ENCODE measurements at places on chromosomes 5 and 9.

GRCh38 chr9:13568405-13568804, 288.9 kb upstream of the MPDZ start:
- DNase-seq = no peak

GRCh38 chr9:26809795-26810194, 82.8 kb downstream of the CAAP1 start:
- peak; percentile 53 for DNase-seq

- no peak for DNase-seq
Observed at GRCh38 chr5:36060420-36060887, 6.2 kb downstream of the UGT3A2 start.

GRCh38 chr5:111138096-111138495, 45.9 kb downstream of the WDR36 start:
- no peak for DNase-seq

DNA sequence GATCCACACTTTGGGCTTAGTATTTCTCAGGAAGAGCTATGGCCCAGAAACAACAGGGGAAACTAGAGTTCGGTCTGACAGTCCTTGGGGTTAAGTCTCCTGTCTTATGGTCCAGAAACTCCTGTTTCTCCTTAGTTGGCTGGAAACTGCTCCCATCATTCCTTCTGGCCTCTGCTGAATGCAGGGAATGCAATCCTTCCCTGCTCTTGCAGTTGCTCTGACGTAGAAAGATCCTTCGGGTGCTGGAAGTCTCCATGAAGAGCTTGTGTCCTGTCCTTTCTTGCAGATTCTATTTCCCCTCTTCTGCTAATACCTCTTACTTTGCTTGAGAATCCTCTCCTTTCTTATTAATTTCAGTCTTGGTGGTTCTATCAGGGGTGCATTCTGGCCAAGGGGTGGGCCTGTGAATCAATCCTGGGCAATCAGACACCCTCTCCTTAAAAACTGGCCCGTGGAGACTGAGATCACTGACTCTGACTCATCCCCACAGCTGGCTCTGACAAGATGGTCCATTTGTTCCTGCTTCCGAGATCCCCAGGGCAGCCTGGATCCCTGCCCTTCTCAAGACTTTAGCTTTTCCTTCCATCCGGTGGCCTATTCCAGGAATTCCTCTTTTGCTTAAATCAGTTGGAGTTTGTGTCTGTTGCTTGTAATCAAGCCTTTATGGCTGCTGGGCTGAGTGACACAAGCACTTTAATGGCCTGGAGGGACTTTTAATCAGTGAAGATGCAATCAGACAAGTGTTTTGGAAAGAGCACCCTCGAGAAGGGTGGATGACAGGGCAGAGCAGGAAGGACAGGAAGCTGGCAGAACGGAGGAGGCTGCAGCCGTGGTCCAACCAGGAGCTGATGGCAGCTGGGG, 23.7 kb downstream of the PTGS1 start:
- DNase-seq = peak; percentile 71
